ENCODE measurements at places on chromosomes 1 and 21.

DNA sequence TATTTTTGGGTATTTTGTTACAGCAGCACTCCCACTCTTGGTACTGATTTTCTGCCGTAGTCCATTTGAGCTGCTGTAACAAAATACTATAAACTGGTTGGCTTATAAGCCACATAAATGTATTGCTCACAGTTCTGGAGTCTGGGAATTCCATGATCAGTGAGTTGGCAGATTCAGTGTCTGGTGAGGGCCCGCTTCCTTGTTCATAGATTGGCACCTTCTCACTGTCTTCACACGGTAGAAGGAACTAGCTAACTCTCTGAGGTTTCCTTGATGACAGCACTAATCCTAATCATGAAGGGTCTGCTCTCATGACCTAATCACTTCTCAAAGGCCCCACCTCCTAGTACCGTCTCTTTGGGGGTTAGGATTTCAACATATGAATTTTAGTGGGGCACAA lies 85.2 kb downstream of the HHAT start:
- no peak for DNase-seq

DNA sequence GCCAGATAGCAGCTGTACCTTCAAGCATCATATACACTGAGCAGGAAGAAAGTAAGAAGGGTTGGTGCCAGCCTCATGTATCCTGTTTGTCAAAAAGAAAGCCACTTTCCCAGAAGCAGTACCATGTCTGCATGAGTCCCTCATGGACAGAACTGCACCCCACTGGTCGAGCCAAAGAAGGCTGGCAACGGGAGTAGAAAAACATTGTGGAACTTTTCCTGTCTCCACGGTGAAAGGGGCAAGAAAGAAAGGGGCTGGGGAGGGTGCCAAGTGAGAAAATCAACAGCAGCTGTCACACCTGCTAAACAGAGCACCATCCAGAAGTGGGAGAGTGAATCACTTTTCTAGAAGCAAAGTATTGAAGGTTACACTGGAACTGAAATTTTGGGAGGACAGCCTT lies 621.7 kb downstream of the LMO4 start:
- DNase-seq, result no peak

- no peak for DNase-seq
Observed at GRCh38 chr1:117347907-117348306, 19.3 kb upstream of the MAN1A2 start.

DNA sequence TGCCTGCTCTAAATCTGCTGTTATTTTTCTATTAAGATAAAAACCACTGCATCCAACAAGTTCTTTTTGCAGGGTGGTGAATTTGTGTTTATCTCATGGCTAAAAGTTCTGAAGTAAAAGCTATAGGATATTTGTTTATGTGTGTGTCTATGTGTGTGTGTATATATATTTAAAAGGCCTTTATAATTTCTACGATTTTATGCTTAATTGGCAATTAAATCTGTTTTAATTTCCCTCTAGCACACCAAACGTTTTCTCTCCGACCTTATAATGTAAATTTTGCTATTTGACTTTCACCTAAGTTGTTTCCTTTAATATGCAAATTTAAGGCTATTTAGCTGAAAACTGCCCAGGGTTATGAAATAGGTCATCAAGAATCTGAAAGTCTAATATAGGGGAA lies 19.8 kb upstream of the HPDL start:
- DNase-seq, result no peak

GRCh38 chr1:166902279-166902678 lies 26.2 kb upstream of the TADA1 start:
- no peak for DNase-seq

GRCh38 chr1:164891615-164892014 lies 332.6 kb downstream of the PBX1 start:
- DNase-seq, result no peak

DNA sequence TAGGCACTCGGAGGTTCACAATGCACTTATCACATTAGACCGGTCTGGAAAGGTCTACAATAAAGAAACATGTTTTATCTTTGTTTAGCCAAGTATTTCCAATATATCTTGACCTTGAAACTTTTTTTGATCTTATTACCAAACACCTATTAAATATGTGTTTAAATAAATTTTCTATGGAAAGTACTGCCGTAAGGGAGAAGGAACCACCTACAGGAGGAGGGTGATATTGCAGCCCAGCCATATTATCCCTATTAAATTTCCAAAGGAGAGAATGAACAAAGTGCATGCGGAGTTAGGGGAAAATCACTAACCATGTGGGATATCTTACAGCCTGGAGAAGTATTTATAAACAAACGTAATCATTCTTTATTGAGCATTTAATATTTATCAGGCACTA lies 14.5 kb downstream of the BRINP2 start:
- DNase-seq, result no peak

- DNase-seq, result no peak
Observed at GRCh38 chr1:32831878-32832277, 14.4 kb downstream of the S100PBP start.

DNA sequence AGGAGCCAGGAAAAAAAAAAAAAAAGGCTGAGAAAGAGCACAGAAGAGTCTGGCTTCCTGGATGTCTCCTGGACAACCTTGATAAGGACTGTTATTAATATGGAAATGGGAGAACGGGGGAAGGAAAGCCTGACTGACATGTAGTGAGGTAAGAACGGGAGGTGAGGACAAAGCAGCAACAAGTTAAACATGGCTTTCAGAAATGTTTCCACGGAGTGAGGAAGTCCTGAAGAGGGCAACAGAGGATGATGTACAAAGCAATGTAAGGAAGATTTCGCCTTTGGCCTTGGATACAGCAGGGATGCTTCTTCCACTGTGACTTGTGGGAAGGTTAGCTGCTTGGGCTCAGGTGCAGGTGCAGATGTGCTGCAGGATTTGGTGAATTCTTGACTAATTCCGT lies 11.9 kb upstream of the NIBAN1 start:
- DNase-seq, result no peak

DNA sequence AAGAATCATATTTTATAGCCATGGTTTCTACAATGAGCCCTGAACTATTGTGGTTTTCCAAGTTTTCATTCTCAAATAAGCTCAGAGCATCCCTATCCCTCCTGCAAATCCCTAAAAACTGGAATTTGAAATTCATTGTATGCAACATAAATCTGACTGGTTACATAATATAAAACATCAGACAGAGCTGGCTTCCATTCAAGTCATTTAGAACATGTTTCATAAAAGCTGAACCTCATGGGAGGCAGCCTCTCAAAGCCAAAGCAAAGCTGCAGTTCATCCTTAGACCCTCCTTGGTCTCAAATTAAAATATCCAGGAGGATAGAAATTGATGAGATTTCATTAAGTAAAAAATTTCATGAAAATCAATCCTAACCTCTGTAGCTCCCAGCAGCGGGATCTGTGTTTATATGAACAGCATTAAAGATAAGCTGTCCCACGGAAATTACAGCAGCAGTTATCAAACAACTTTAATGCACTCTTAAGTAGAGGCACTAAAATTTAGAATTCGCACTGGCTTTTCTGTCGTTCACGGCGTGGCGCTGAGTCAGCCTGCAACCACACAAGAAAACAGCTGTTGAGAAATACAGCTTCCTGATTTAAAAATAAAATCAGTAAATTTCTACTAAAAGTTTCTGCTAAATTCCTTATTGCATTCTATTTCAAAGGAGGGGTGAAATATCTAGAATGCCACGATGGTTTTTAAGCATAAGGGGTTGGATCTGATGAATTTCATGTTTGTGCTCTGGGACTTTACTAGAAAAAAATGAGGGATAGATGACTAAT lies 99.9 kb upstream of the TIAM1 start:
- no peak for DNase-seq

GRCh38 chr21:46194374-46195334 lies 10.4 kb upstream of the SPATC1L start:
- DNase-seq, result no peak
